ENCODE measurements at places on chromosomes 11 and 22.

GRCh38 chr11:71996946-71997345 is 1.8 kb upstream of the IL18BP start:
- DNase-seq, result no peak

DNA sequence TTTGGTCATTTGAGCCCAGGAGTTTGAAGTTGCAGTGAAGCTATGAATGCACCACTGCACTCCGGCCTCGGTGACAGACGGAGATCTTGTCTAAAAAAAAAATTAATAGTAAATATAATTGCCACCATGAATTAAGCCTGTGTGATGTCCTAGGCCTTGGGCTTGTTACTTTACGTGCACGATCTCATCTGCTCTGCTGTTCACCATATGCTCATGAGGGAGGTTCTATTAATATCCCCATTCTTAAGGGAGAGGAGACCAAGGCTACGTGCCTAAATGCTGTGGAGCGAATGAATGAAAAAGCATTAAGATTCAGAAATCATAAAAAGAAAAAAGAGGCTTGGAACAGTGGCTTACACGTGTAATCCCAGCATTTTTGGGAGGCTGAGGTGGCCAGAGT is 2.6 kb upstream of the ATG2A start:
- no peak for DNase-seq

DNA sequence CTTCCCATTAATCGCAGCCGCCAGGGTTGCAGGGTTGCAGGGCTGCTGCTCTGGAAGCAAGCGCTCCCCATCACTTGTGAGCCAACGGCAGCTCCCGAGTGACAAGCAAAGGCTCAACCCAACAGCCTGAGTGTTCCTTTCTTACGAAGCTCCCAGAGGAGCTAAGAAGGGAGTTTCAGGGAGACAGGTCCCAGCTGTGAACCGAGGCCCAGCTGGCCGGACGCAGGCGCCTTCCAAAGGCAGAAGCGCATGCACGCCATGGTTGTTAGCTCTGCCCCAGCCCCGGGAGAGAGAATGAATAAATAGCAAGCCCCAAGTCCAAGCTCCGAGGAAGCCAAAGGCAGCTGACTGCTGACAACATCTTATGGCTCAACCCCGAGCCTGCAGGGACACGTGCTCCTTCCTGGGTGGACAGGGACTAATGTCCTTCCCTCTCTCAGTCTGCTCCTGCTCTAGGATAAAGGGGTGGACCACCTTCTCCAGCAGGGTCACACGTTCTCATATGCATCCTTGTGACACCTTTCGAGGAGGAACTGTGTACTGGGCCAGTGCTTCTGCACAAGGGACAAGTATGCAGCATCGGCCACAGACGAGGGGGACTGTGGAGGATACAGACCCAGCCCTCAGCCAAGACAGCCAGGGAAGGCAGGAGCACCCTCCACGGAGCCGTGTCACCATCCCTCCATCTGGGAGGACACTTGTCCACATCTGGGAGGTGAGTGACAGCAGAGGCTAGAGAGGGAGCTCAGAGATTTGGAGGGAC is 29.9 kb downstream of the SHANK2 start:
- no peak for DNase-seq

- DNase-seq, result no peak
Observed at GRCh38 chr11:99742501-99742900, 721.8 kb downstream of the CNTN5 start.

DNA sequence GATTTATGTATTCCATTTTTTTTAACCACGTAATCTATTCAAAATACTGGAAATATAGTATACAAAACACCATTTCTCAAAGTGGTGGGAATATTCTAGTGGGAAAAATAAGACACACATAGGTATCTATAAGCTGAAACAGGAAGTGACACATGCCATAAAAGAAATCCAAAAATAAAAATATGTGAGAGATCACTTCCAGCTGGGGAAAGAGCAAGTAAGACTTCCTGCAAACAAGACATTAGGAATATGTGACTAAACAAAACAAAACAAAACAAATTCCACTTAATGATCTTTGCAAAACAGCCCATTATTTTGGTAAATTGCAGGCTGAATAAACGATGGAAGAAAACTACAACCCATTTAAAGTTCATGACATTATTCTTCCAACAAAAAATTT is 107.3 kb upstream of the CEP126 start:
- no peak for DNase-seq

DNA sequence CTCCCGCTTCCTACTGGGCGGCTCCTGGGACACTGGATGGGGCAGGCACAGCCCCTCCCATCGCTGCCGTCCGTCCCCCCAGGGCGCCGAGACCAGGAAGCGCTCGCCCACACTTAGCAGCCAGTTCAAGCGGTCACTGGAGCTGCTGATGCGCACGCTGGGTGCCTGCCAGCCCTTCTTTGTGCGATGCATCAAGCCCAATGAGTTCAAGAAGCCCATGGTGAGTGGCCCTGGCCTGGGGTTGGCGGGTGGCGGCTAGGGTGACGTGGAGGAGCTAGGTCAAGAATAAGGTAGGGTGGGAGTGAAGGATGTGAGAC is 44.6 kb downstream of the MYO7A start:
- DNase-seq, result no peak

GRCh38 chr11:42253156-42253555 is 793.7 kb upstream of the LRRC4C start:
- DNase-seq, result no peak

- DNase-seq, result no peak
Observed at GRCh38 chr11:27524155-27524554, 17.6 kb upstream of the LIN7C start.

- no peak for DNase-seq
Observed at GRCh38 chr11:45247433-45247832, 38.7 kb downstream of the SYT13 start.

GRCh38 chr11:62726915-62727164 is 417 bp downstream of the HNRNPUL2 start:
- DNase-seq, result no peak

DNA sequence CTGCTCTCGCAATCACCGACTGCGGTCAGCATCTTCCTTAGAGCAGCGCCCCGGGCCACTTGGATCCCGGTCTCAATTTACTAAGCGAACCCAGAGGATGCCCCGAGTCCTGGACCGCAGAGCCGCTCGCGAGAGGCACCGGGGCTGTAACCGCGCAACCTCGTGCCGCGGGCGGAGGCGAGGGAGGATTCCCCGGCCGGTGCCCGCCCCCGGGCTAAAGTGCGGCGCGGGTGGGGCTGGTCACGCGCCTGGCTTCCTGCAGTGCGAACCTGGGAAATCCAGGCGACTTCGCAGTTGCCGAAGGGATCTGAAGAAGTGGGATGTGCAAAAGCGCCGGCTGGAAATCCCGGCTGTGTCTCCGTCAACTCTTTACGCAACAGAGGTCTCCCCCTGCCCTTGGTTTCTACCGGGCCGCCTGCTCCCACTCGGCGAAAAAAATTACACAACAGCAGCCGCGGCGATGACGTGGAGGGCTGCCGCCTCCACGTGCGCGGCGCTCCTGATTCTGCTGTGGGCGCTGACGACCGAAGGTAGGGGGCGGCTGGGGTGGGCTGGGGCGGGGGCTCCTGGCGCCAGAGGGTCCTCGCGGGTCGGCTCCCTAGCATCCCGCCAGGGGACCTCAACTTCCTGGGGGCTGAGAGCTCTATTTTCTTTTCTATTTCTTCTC is at the start of gene NCR3LG1:
TSS of gene NCR3LG1 (plus strand) at position 291 of the 667 bp plus-strand sequence. CDS start at position 461, 170 bp downstream.
- DNase-seq, result peak; percentile 39

DNA sequence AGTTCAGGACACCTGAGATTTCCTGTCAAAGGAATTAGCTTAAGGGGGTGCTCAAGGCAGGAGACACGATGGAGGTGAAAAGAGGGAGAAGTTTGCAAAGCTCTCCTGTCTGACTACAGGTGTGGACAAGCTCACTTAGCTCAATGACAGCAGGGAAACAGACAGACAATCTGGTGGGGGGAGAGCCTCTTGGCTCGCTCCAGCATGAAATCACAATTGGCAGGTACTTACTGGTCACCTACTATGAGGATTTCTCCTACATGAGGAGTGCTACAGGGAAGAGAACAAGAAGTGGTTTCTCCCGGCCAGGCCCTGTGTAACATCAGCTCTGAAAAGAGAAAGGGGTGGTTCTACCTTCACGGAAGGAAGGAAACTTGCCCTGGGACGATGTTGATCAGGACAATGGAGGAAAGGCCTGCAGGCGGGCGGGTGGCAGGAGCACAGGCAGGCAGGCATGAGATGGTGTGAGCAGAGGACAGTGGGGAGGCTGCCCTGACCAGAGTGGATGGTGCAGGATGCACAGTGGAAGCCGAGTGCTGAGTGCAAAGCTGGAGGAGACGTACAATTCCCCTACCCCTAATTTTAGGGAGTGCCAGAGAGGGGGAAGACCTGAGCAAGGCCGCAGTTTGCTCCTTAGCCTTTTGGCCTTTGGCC is 57.9 kb upstream of the CRTAM start:
- no peak for DNase-seq

DNA sequence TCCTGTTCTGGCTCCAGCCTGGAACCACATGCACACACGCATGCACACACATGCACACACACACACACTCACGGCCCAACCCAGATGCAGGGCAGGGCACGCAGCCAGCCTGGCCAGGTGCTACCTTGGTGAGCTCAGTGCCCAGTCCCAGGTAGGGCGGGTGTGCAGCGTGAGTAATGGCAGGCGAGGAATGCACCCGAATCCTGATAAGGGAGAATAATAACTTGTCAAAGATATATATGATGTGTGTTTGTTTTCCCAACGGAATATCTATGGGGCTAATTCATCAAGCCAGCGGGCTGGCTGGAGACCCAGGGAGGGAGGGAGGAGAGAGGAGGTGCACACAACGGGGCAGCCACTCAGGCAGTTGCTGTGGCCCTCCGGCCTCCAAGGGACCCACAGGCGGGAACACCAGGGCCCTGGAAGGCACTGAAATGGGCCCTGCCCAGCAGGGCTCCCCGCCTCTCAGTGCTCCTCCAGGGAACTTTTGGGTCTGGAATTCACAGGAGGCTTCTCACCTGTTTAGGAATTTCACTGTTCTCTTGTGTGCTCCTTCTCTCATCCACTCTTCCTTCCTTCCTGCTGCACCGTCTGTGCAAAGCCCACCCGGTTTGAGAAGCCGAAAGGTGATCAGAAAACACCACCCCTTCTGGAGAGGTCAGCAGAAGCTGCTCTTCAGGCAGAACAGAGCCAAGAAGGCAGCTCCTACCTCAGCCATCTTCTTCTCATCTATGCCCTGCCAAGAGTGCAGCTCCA is 79.0 kb downstream of the BUD13 start:
- DNase-seq, result no peak
